Aorta (tissue), 5 donors: ENCODE measurements at places on chromosomes 4 and X. TPM values are rescaled to one million over a fixed set of nuclear protein-coding genes. Genes with fewer than 3 reads are reported as not detected.

- no peaks in the 10 kb centered on the region for H3K36me3 ChIP-seq
- DNase-seq: peak; percentile 69
- H3K4me3 ChIP-seq: peak overlapping the region; percentile 100
These were observed 797 bp downstream of the PKD2 start for GRCh38 chr4:88008122-88008742.

GRCh38 chrX:120315776-120316175 is 4.5 kb upstream of the TMEM255A start:
- H3K4me3 ChIP-seq: no peak overlapping the region
- no peaks in the 10 kb centered on the region for H3K27me3 ChIP-seq
- no peaks in the 10 kb centered on the region for H3K4me1 ChIP-seq
- no peak overlapping the region for H3K27ac ChIP-seq

GRCh38 chr4:139857021-139857420 is 191.4 kb downstream of the MGST2 start:
- no peak overlapping the region for H3K27ac ChIP-seq
- no peaks in the 10 kb centered on the region for H3K36me3 ChIP-seq
- H3K4me3 ChIP-seq: no peak overlapping the region

DNA sequence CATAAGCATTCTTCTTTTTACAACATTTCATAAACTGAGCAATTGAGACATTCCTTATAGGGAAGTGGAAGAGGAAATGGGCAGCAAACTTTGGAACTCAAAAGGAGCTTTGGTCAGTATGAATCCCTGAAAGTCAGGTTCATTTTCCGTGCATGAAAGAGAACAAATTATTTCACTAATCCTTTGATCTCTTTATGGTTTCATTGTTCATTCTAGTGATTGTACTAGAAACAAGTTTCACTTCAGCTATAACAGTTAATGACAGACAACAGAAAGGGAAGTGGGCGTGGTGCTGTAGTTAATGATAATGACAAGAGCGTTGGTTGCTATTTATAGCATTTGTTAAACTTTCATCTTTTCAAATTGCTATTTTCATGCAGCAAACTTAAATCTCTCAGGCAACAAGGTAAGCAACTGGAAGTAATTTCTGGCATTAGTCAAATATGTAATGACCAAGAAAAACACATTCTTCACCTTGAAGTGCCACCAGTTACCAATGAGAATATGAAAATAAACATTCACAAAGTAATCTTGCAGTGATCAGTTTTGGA is 98.4 kb downstream of the AREG start:
- peaks cover 6% of the 10 kb centered on the region for H3K4me1 ChIP-seq
- no peaks in the 10 kb centered on the region for H3K27me3 ChIP-seq
- no peak overlapping the region for H3K27ac ChIP-seq
- H3K36me3 ChIP-seq: no peaks in the 10 kb centered on the region

GRCh38 chr4:4851906-4852305 is 7.6 kb upstream of the MSX1 start:
- H3K27me3 ChIP-seq: no peaks in the 10 kb centered on the region
- no peak overlapping the region for H3K4me3 ChIP-seq
- H3K36me3 ChIP-seq: no peaks in the 10 kb centered on the region
- H3K27ac ChIP-seq: no peak overlapping the region

ACOX3 gene
- polyA plus RNA-seq: 33.6 TPM

DNA sequence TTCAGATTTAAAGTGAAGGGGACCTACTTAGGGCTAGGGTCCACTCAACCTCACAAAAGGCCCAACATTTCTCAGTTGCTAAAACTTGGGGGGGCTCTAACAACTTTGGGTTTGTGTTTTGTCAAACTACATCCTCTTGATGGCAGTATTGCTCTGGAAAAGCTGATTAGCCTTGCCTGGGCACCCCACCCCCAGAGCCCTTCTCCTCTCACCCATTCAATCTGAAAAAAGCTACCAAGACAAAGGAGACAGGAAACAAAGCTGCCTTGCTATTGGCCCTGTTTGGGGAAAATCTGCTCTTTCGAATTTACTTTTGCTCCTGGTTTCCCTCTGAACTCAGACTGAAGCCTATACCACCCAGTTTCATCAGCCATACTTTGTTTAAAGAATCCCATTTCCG is 195.2 kb upstream of the STK26 start:
- no peak overlapping the region for H3K27ac ChIP-seq
- H3K36me3 ChIP-seq: no peaks in the 10 kb centered on the region
- H3K4me1 ChIP-seq: no peaks in the 10 kb centered on the region
- H3K4me3 ChIP-seq: no peak overlapping the region
- no peaks in the 10 kb centered on the region for H3K27me3 ChIP-seq

SPIN3 gene
- 10.5 TPM for polyA plus RNA-seq

NHSL2 gene
- polyA plus RNA-seq: 3.0 TPM

GRCh38 chr4:123929565-123929964 is 533.0 kb downstream of the SPRY1 start:
- no peaks in the 10 kb centered on the region for H3K36me3 ChIP-seq
- no peaks in the 10 kb centered on the region for H3K27me3 ChIP-seq
- H3K27ac ChIP-seq: no peak overlapping the region
- peaks cover 2% of the 10 kb centered on the region for H3K4me1 ChIP-seq
- H3K4me3 ChIP-seq: no peak overlapping the region
- no peak for DNase-seq

DNA sequence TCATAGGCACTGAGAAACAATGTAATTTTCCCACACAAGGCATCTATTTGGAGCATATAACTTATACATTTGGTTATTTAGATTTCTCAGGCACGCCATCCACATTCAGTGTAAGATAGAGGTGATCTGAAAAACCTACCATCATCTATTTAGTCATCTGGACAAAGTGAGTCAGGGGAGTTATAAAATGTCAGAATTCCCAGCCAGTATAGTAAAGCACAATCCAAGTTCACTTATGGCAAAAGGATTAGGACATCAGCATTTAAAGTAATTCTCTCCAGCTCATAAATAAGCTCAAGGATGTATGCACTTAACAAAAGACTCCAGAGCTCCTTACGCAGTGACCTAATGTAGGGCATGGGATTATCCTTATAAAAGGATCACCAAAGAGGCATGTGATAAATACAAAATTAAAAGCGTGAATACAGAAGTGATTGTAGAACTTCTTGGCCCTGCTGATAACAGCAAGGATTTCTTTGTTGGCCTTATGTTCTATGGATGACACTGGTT is 65.3 kb upstream of the DCLK2 start:
- no peaks in the 10 kb centered on the region for H3K4me1 ChIP-seq
- DNase-seq: no peak
- H3K36me3 ChIP-seq: no peaks in the 10 kb centered on the region
- no peak overlapping the region for H3K27ac ChIP-seq

GPR78 gene
- not detected for polyA plus RNA-seq

POF1B gene
- 8.6 TPM for polyA plus RNA-seq

OSTC gene
- 110 TPM for polyA plus RNA-seq

DNA sequence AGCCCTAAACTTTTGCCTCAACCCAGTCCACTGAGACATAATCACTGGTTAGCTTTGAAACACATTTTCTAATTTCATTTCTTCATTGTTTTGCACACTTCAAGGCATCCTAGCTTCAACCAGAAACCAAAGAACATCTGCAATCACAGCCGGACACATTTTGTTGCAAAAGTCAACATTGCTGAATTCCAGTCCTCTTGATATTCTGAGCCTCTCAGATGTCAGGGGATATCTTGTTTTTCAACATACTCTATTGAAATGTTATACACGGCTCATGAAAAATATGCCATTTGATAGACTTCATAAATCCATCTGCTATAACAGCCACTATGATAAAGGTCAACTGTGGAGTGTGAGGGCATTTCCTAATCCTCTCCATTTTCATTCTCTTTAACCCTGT is 241.6 kb upstream of the PUDP start:
- no peaks in the 10 kb centered on the region for H3K4me1 ChIP-seq
- no peak overlapping the region for H3K4me3 ChIP-seq
- no peaks in the 10 kb centered on the region for H3K36me3 ChIP-seq
- H3K27ac ChIP-seq: no peak overlapping the region
- DNase-seq: no peak

DNA sequence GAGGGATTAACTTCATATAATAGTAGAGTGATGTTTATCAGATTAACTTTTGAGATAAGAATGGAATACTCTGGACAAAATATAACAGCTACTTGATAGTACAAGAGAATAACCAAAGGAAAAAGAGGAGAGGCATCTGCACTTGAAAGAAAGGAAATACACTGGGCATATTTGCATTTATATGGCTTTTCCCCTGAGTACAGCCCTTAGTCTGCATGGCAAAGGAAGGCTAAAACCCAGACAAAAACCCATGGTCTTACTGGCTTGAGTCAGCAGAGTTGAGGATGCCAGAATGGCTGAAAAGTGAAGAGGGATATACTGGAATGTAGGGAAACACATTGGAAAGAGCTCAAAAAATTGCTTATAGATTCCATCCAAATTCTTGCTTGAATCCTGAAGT is 101.6 kb downstream of the COL4A5 start:
- no peak for DNase-seq
- H3K4me1 ChIP-seq: no peaks in the 10 kb centered on the region
- H3K27ac ChIP-seq: no peak overlapping the region
- no peaks in the 10 kb centered on the region for H3K36me3 ChIP-seq

- no peak for DNase-seq
- no peaks in the 10 kb centered on the region for H3K4me1 ChIP-seq
- H3K27ac ChIP-seq: no peak overlapping the region
These were observed 1.9 kb upstream of the EIF1AX start for GRCh38 chrX:20143561-20143960.

GRCh38 chr4:86048426-86048825 is 311.4 kb downstream of the MAPK10 start:
- no peaks in the 10 kb centered on the region for H3K36me3 ChIP-seq
- no peak for DNase-seq
- H3K4me3 ChIP-seq: no peak overlapping the region
- no peak overlapping the region for H3K27ac ChIP-seq
- no peaks in the 10 kb centered on the region for H3K27me3 ChIP-seq

CNKSR2 gene
- polyA plus RNA-seq: not detected

- no peak for DNase-seq
- H3K27ac ChIP-seq: no peak overlapping the region
These were observed 38.8 kb downstream of the SEPTIN6 start for GRCh38 chrX:119654112-119654531.

- H3K27me3 ChIP-seq: no peaks in the 10 kb centered on the region
- no peaks in the 10 kb centered on the region for H3K36me3 ChIP-seq
- no peak overlapping the region for H3K27ac ChIP-seq
- DNase-seq: no peak
These were observed 49.5 kb downstream of the CLNK start for GRCh38 chr4:10635091-10635490.

GRCh38 chr4:39597695-39598381 is 40.8 kb downstream of the SMIM14 start:
- no peaks in the 10 kb centered on the region for H3K4me1 ChIP-seq
- no peak for DNase-seq
- no peak overlapping the region for H3K4me3 ChIP-seq

EDA2R gene
- polyA plus RNA-seq: 7.2 TPM

- H3K36me3 ChIP-seq: no peaks in the 10 kb centered on the region
- no peaks in the 10 kb centered on the region for H3K27me3 ChIP-seq
- H3K4me3 ChIP-seq: no peak overlapping the region
- no peak for DNase-seq
- peak overlapping the region; percentile 64 for H3K27ac ChIP-seq
These were observed 127.1 kb downstream of the SHROOM3 start for GRCh38 chr4:76562161-76562560.

ZFYVE28 gene
- polyA plus RNA-seq: 7.0 TPM
